Activated T-helper 17 cell treated with anti-CD3 and anti-CD28 coated beads, Interleukin-2, amount 50 U/mL, for 72 hours (primary cell): ENCODE measurements at places on chromosomes 2 and 18.

GRCh38 chr2:101486258-101486701, 11.4 kb upstream of the RFX8 start:
- ATAC-seq, result peak; percentile 86

DNA sequence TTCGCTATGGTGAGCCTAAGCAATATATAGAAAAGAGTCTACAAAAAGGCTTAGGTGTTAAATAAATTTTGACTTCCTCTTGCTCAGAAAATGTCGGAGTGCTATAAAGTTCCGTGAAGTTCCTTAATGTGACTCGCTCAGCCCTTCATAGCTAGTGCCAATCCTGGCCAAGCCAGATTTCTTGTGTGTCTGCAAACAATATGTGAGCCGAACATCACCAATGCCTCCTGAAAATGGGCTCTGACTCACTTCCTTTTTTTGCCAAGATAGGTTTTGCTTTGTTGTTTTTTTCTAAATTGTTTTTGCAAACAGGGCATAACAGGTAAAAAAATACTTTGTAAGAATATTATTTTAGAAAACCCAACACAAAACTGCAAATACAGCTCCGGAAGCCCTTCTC, 26.1 kb downstream of the CDC42EP3 start:
- peak; percentile 43 for ATAC-seq

DNA sequence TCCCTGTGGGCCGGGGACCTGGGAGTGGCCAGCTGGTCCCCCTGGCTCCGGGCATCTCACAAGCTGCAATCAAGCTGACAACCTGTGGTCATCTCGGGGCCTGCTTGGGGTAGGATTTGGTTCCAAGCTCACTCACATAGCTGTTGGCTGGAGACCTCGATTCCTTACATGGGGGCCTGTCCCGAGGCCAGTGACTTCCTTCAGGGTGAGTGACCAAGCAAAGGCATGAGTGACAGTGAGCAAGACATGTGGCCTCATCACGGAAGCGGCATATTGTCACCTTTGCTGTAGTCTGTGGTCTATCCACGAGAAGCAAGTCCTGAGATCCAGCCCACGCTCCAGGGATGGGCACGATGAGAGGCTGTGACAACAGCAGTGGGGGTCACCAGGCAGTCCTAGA, 131.4 kb upstream of the ID2 start:
- ATAC-seq, result no peak

DNA sequence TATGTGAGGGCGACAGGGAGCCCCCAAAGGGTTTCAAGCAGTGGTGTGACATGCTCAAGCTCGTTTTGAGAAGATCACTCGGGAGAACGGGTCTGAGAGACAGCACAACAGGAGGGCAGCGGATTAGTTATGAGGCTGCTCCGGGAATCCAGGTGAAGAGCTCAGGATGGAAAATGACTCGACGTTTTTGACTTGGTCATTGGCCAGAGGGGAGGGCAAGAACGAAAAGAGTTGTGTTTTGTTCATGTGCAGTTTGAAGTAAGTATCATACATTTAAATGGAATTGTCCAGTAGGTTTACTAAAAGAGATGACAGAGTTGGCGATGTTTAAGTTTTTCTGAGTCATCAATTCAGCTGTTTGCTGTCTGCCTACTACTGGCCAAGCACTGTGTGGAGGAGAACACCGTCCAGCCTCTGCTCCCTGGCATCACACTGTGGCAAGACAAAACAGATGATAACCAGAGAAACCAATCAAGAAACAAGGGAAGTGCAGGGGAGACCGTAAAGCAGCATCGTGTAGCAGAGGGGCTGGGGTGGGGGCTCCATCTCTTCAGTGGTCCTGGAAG, 25.3 kb upstream of the ANXA4 start:
- no peak for ATAC-seq

GRCh38 chr2:38835990-38836389, 39.7 kb downstream of the DHX57 start:
- no peak for ATAC-seq
